Activated naive CD4-positive, alpha-beta T cell treated with anti-CD3 and anti-CD28 coated beads, Interleukin-2, amount 50 U/mL, for 16 hours (primary cell): ENCODE measurements at places on chromosomes 12 and 14.

- no peak for DNase-seq
These were observed 972.2 kb upstream of the TMEM132C start for GRCh38 chr12:127294651-127295210.

GRCh38 chr14:104105822-104106470 is 20.4 kb downstream of the ASPG start:
- DNase-seq: no peak

GRCh38 chr14:89296281-89296745 is 120.7 kb downstream of the FOXN3 start:
- DNase-seq: no peak

DNA sequence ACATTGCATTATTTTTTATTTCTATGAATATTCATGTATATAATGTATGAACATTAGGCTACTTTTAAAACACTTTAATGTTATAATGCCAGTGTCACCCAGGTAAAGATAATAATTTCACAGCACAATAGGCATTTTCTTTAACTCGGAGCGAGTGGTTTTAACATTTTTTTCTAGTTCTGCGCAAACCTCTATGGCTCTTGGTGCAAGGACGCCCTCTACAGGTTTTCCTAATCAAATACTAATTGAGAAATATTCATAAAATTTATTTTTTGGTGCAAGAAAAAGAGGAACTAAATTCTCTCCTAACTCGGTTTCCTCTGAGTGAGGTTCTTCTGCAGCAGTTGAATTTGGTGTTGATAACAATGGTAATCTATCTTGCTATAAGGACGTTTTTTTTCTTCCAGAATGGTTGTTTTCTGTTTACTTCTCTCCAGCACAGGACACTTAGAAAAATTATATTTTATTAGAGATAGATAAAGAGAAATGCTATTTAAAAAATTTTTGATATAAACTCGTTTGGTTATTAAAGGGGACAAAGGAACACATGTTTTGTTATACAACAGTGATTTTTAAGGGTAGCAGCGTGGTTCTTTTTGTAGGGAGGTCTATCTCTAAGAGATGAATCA is 2.4 kb upstream of the WIF1 start:
- no peak for DNase-seq

DNA sequence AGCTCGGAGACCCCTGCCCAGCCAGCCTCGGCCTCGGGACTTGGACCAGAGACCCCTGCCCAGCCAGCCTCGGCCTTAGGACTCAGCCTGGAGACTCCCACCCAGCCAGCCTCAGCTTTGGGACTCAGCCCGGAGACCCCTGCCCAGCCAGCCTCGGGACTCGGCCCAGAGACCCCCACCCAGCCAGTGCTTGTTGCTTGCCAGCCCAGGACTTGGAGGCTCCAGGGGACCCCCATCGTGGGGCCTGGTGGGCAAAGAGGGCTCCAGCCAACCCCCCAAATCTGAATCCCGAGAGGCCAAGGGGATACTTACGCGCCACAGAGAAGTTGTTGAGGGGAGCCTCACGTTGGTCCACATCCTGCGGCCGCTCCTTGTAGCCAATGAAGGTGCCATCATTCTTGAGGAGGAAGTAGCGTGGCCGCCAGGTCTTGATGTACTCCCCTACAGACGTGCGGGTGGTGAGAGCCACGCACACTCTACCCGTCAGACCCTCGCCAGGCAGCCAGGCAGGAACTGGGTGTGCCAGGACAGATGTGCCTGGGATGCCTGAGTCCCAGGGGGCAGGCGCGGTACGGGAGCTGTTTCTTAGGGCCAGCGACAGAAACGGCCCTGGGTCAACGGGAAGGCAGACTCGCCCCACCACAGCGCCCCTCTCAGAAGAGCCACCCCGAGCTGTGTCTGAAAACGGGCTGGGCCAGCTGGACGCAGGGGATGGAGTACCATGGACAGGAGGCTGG is 15.6 kb downstream of the AKT1 start:
- no peak for DNase-seq

- no peak for DNase-seq
These were observed 76.5 kb upstream of the AMIGO2 start for GRCh38 chr12:47156167-47156736.
